A549 treated with dexamethasone at 1 μM for 4 hours (cell line): ENCODE measurements at places on chromosomes 12 and 14. TPM values are rescaled to one million over a fixed set of nuclear protein-coding genes. Genes with fewer than 3 reads are reported as not detected.

ARMH4 gene
- 0.25 to 0.71 TPM (median 0.52 TPM) in 5 replicates for total RNA-seq

MFAP5 gene
- 0.12 to 0.37 TPM (median 0.23 TPM) in 5 replicates for total RNA-seq

KLHL33 gene
- 0.01 TPM in 1 of 5 replicates, not detected in the others for total RNA-seq

TAS2R50 gene
- total RNA-seq: not detected in 5 replicates

RASSF9 gene
- total RNA-seq: 1.2 to 2.0 TPM (median 1.4 TPM) in 5 replicates

DCD gene
- not detected in 5 replicates for total RNA-seq

CPNE8 gene
- total RNA-seq: 8.7 to 11.7 TPM (median 10.2 TPM) in 5 replicates
